Suprapubic skin (tissue), 4 donors: ENCODE measurements at places on chromosomes 1 and 21.
A peak's percentile ranks its signal among the peaks of the same experiment; 100 is the strongest.

DNA sequence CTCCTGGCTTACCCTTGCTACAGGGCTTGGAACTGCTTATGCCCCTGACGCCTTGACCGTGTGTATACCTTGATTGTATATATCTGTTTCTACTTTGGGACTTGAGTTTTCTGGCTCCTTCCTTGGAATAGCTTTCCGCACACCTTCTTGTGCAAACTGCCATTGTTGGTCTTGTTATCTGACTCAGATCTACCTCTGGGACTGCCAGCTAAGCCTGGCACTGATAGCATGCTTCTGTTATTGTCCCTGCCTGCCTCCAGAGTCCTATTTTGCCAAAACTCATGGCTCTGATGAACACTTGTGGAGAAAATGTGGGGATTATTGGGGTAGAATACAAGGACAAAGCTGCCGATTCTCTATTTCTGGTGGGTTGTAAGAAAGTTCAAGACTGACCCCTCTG is 15.4 kb downstream of the FMOD start:
- DNase-seq, result no peak

DNA sequence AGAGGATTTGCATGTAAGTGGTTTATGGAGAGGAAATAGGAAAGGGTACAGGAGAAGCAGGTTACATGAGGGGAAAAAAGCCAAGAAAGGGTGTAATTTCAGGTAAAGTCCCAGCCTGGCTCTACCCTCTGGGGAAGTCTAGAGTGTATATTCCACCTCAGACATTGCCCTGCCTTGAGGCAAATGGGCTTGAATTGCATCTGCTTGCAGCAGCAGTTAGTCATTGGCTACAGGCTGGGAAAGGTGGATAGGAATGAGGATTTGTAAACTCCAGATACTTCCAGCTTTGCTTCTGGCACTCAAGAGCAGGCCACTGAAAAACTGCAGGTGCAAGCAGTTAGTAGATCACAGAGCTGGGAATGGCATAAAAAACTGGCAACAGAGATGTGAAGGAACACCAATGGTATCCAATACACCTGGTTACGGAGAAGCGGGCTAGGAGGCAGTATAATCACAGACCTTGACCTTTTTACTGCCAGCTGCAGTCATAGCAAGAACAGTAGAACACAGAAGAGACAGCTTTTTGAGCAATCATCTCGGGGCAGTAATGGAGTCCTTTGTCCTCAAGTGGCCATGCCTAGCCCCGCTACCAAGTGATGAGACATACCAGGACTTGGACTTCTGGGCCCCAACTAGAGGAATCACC is 226.9 kb upstream of the NRIP1 start:
- DNase-seq, result no peak

- DNase-seq, result no peak
These were observed 1.0 kb downstream of the PAX7 start for GRCh38 chr1:18631496-18632217.

GRCh38 chr1:20903437-20903836 is 116.3 kb upstream of the HP1BP3 start:
- DNase-seq, result no peak

DNA sequence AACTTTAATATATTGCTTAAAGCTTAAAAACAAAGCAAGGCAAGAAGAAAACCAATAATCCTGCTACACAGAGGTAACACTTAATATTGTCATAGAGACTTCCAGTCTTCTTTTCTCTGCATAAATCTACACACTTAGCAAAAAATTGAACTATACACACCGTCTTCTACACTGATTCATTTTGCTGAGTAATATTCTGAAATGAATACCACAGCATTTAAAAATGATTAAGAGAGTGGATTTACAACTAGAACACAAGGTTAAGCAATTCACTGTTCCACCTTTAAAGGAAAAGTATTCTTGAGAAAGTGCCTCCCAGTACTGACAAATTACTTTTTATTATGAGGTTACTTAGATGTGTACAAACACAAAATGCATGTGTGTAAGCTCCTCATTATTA is 22.2 kb upstream of the ITPKB start:
- DNase-seq, result no peak

- DNase-seq, result no peak
These were observed 9.8 kb downstream of the C8A start for GRCh38 chr1:56864430-56864829.

DNA sequence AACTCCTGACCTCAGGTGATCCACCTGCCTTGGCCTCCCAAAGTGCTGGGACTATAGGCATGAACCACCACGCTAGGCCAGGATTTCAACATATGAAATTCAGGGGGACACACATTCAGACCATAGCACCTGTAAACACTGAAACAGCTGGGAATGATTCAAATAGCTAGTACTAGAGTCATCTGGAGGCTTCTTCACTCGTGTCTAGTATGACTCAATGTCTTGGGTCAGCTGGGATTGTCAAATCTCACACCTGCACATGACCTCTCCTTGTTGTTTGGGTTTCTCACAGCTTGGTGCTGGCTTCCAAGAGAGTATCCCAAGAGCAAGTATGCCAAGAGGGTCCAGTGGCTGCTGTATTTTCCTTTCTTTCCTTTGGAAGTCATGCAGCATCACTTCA is 75.1 kb downstream of the PGM1 start:
- DNase-seq, result no peak

- no peak for DNase-seq
These were observed 509.7 kb downstream of the AJAP1 start for GRCh38 chr1:5164158-5164557.

DNA sequence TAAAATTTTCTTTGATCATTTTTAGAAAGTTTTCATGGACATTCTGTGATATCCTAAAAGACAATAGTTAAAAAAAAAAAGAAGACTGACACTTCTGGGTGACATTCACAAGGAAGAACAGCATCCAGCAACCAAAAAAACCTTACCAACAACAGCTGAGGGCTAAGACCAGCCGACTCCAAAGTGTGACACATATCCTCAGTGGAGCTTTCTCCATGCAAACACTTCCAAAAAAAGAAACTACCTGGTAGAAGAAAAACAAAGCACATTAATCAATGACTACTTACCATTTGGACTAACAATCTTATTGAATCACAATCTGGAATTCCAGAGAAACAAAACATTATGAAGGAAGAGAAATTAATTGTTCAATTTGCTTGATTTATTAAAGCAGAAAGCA is 88.2 kb downstream of the IARS2 start:
- no peak for DNase-seq

DNA sequence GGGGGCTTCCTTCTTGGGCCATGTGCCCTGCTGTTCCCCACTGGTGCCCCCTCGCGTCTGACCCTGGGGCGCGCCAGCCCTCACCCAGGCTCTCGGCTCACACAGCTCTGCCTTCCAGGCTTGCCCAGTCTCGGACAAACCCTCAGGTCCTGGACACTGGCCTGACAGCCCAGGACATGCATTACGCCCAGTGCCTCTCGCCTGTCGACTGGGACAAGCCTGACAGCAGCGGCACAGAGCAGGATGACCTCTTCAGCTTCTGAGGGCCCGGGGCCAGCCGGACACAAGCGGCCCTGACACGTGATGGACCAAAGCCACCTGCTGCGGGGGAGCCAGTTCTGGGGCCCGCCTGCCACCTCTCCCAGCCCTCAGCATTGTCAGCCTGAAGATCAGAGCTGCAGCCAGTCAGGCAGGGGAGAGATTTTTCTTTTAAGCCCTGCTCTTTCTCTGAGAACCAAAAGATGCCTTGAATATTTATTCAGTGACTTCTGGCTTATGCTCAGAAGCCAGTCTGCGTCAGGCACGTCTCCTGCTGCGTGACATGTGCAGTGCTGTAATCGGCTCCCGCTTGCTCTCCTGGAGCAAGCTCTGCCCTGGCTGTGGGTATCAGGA is 23.4 kb downstream of the LDLRAP1 start:
- DNase-seq, result no peak

- no peak for DNase-seq
These were observed 22.8 kb downstream of the LDLRAP1 start for GRCh38 chr1:25566176-25566729.

GRCh38 chr1:33228935-33229487 is 27.3 kb upstream of the ZNF362 start:
- no peak for DNase-seq

- DNase-seq, result no peak
These were observed 161.0 kb downstream of the DHRS3 start for GRCh38 chr1:12456979-12457378.

DNA sequence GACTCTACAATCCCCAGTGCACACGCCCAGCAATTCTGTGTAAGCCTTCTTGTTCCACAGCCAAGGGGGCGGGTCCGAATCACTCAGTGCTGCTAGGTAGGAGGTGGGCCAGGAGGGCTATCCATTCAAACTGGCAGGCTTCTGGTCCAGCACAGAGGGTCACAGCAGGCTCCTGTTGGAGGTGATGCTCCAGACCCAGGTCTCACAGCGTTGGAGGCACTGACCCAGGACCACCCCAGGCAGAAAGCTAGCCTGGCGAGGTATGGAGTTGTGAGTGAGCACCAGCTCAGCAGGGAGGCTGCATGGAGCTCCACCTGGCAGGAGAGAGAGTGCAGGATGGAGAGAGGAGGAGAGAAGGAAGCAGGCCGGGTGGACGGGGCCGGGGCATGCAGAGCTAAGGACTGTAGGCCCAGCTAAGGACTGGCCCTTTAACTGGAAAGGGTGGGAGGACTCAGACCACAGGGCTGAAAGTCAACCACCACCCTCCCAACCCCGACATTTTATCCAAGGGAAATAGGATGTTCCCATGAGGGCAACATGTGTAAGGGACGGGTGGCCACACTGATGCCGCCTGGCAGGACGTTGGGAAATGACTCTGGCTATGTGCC is 38.7 kb downstream of the GPR161 start:
- DNase-seq, result no peak

DNA sequence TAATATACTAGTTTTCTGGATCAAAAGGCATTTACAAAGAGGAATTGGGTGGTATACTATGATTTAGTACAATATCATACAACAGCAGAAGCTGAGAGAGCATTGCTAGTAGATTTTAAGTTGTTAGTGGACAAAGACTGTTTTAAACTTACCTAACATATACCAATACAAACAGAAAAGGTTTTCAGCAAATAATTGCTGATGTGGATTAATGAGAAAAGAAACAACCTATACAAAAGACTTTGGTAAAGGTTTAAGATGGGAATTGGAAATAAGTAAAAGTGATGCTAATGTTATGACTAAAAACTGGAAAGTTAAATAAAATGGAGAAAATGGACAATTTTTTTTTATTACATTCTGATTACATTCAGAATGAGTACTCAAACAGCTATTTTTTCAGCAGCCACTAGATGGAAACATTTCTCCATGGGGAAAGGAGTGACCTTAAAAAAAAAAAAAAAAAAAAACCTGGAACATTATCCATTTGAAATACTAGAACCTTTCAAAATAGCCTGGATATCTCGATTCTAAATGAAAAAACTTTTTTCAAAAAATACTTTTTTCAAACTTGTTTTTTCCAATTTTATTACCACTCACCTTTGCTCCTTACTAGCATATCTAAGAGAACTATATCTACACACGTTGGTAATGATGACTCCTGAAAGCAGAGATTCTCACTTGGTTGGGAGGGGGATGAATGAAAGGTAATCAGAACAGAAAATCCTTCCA is 55.4 kb downstream of the EPRS1 start:
- no peak for DNase-seq

GRCh38 chr1:26999440-26999987 is 6.0 kb downstream of the TRNP1 start:
- peak; percentile 76 for DNase-seq

DNA sequence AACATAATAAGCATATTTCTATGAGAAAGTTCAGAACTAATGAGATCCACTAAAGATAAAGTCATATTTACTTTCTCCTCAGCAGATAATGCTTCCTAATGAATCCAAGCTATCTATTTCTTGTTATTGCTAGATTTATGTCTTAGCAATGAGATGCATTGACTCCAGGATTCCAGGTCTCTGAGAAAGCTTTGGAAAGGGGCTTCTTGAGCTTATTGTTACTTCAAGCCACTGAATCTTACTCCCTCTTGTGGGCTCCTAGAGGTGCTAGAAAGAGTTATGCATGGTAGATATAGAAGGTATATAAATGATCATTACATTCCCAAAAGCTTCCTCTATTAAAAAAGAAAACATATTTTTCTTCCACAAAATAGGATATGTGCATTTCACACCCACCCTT is 246.4 kb upstream of the ADAMTS5 start:
- no peak for DNase-seq

GRCh38 chr1:64829411-64830029 is 84.6 kb downstream of the RAVER2 start:
- DNase-seq, result no peak

- no peak for DNase-seq
These were observed 8.4 kb upstream of the LYST start for GRCh38 chr1:235875036-235875597.

DNA sequence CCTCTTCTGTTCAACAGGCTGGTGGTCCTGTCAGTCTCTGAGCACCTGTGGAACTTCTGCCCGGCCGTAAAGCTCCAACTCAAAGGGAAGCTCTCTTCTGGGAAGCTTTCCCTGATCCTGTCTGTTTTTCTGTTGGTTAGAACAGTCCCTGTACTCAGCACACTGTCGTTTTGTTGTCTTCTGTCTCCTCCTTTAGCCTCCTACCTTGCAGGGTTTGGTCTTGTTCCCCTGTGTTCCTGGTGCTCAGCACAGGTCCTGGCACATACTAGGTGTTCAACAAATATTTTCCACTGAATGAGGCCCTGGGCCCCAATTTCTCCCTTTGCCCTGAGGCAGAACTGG is 328 bp upstream of the KDF1 start:
- no peak for DNase-seq

GRCh38 chr21:41612674-41613532 is 104.9 kb upstream of the TMPRSS2 start:
- peak; percentile 93 for DNase-seq

- DNase-seq, result peak; percentile 95
These were observed 26.1 kb downstream of the ETS2 start for GRCh38 chr21:38831526-38832467.

GRCh38 chr1:224182866-224183590 is at the start of gene DEGS1:
DEGS1 (plus strand) TSS chr1:224183240; CDS start chr1:224183337, 97 bp downstream.
- DNase-seq, result peak; percentile 90

DNA sequence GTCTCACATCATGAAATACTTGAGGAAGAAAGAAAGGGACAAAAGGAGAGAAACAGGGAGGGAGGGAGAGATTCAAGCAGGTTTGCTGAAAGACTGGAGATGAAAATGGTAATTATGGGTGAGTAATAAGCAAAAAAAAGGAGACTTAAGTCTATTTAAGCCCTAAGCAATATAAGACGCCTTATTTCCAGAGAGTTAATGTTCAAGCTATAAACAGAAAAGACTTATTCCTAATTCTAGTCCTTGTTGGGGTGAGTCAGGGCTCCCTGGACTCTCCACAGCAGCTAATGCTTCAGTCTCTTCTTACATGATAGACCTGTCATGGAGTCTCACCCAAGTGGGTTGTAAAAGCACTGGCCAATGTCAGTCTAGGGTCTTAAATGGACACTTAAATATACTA is 619.2 kb downstream of the SMYD3 start:
- no peak for DNase-seq

- DNase-seq, result no peak
These were observed 14.9 kb downstream of the SNAP47 start for GRCh38 chr1:227749916-227750710.
